ENCODE measurements at places on chromosomes 1 and 21. TPM values are rescaled to one million over a fixed set of nuclear protein-coding genes. Genes with fewer than 3 reads are reported as not detected.

The MEX3A gene
- 13.3 TPM for total RNA-seq

The TIAM1 gene
- 43.7 TPM for total RNA-seq

DNA sequence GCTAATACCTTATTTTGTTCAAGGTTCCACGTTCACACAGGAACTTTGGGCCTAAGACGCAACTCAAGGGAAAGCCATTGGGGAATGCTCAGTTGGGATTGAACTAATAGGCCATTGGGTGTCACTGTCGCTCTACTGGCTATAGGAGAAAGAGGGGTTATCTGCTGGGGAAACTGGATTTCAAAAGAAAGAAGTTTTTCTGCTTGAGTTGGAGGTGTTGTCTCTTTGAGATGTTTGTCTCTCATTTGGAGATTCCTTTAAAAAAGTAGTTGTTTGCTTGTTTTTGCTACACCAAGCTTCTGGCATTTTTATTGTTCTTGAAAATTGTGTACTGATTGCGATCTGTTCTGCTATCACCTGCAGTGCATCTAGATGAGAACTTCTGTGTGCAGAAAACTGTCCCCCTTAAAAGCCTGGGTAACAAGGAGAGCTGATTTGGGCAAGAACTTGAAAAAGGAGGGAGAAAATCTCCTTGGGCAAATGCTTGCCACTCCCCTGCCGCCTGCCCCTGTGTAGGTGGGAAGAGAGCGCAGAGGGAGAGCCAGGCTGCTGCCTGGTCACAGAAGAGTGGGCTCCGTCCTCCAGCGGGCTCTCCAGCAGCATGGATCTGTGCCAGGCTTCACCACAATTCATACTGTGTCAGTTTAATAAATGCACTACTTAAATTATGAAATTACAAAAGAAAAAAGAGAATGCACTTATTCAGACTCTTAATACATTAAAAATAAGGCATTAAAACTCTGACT is 39.9 kb downstream of the PEX14 start:
- no peak for DNase-seq
- no peaks in the 10 kb centered on the region for H3K4me1 ChIP-seq
- no peaks in the 10 kb centered on the region for H3K27me3 ChIP-seq
- no peak overlapping the region for H3K4me3 ChIP-seq
- no peak overlapping the region for H3K27ac ChIP-seq

DNA sequence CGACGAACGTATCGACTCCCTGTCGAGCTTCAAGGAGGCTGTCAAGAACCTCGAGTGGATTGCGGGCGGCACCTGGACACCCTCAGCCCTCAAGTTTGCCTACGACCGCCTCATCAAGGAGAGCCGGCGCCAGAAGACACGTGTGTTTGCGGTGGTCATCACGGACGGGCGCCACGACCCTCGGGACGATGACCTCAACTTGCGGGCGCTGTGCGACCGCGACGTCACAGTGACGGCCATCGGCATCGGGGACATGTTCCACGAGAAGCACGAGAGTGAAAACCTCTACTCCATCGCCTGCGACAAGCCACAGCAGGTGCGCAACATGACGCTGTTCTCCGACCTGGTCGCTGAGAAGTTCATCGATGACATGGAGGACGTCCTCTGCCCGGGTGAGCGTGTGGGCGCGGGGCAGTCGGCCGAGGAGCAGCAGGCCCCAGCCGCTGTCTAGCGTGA is 28.0 kb downstream of the COL6A2 start:
- peaks cover 3% of the 10 kb centered on the region for H3K4me1 ChIP-seq
- H3K27me3 ChIP-seq: no peaks in the 10 kb centered on the region
- H3K27ac ChIP-seq: no peak overlapping the region
- no peak for DNase-seq

- no peak overlapping the region for H3K4me3 ChIP-seq
- no peaks in the 10 kb centered on the region for H3K36me3 ChIP-seq
- H3K4me1 ChIP-seq: no peaks in the 10 kb centered on the region
- H3K27me3 ChIP-seq: no peaks in the 10 kb centered on the region
- no peak overlapping the region for H3K27ac ChIP-seq
- DNase-seq: no peak
Measured at GRCh38 chr1:206847946-206848345, 17.5 kb upstream of the IL20 start.

Data from uterus (tissue), 4 donors.